MM.1S (cell line): ENCODE measurements at places on chromosomes 1 and 21.

- DNase-seq, result no peak
These were observed at the start of gene KRTAP10-6 for GRCh38 chr21:44592446-44593311. Gene KRTAP10-6 (minus strand): TSS chr21:44592505. CDS start chr21:44592484, 21 bp downstream.

DNA sequence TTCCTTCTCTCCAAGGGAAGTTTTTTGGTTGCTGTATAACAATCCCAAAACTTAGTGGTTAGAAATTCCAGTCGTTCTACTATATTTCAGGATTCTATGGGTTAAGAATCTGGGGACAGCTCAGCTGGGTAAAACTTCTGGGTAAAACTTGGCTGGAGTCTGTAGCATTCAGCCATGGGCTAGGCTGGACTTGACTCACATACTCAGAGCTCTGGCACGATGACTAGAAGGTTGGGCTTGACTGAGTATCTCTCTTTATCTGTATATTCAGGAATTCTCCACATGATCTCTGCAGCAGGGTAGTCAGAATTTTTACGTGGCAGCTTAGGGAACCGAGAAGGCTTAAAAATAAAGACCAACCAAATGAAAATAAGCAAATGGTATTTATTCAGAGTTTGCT lies 28.2 kb upstream of the HRNR start:
- no peak for DNase-seq

- no peak for DNase-seq
These were observed 17.0 kb downstream of the MKNK1 start for GRCh38 chr1:46587069-46587468.

- no peak for DNase-seq
These were observed 28.1 kb downstream of the ZSCAN20 start for GRCh38 chr1:33500547-33500946.

GRCh38 chr1:244445320-244446181 lies 6.2 kb downstream of the ADSS2 start:
- DNase-seq, result no peak

GRCh38 chr21:38170283-38170682 lies 86.5 kb upstream of the KCNJ15 start:
- peak; percentile 25 for DNase-seq

DNA sequence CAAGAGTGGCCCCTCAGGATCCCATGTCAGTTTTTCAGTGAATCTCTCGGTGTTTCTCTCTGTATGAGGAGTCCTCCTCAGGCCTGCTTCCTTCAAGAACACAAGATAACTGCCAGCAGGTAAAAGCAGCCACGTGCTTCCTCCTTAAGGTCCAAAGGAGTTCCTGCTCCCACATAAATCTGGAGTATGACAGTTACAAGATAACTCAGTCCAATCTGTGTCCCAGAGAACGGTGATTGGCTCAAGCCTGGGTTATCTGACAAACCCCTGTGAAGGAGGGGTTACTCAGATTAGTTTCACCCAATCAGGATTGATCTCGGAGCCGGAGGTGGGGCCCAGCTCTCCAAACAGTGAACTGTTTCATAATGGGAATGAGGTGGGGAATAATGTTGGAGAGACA lies 5.8 kb upstream of the ANKRD13C start:
- DNase-seq, result no peak

GRCh38 chr1:89903550-89903949 lies 82.7 kb downstream of the LRRC8D start:
- DNase-seq, result no peak

GRCh38 chr1:35037206-35037605 lies 5.5 kb upstream of the ZMYM6 start:
- no peak for DNase-seq

DNA sequence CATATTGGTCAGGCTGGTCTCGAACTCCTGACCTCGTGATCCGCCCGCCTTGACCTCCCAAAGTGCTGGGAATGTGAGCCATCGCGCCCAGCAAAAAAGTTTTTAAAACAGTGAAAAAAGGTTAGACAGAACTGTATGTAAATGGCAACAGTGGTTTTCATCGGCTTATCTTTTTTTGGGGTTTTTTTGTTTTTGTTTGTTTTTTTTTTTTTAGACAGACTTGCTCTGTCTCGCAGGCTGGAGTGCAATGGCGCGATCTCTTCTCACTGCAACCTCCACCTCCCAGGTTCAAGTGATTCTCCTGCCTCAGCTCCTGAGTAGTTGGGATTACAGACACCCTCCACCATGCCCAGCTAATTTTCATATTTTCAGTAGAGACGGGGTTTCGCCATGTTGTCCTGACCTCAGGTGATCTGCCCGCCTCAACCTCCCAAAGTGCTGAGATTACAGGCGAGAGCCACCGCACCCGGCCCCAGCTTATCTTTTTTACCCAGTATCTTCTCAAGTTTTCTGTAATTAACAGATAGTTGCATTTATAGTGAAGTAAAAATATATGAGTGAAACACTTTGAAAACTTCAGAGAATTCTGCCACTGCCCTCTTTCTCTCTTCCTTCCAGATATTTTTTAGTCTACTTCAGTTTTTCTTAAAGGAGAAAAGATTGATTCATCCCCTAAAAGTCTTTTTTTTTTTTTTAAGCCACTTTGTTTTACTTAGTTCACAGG lies 13.1 kb downstream of the TIMM17A start:
- DNase-seq, result no peak

DNA sequence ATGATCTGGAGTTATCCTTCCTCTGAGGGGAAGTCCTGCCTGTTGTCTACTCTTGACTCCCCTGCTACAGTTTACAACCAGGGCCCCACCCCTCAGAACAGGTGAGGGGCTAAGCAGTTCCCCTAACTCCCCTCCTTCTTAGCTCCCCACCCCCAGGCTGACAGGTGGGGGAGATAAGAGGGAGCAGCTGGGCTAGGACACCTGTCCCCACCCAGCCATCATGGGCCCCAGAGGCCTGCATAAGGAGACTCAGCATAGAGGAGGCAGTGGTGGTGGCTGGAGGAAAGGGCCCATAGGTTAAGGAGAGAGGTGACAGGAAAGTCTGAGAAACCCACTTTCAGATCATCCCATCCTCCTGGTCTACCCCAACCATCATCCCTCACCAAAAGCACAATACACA lies 6.8 kb downstream of the MEF2D start:
- DNase-seq, result peak; percentile 24

GRCh38 chr1:190353538-190354101 lies 124.0 kb downstream of the BRINP3 start:
- DNase-seq, result no peak

DNA sequence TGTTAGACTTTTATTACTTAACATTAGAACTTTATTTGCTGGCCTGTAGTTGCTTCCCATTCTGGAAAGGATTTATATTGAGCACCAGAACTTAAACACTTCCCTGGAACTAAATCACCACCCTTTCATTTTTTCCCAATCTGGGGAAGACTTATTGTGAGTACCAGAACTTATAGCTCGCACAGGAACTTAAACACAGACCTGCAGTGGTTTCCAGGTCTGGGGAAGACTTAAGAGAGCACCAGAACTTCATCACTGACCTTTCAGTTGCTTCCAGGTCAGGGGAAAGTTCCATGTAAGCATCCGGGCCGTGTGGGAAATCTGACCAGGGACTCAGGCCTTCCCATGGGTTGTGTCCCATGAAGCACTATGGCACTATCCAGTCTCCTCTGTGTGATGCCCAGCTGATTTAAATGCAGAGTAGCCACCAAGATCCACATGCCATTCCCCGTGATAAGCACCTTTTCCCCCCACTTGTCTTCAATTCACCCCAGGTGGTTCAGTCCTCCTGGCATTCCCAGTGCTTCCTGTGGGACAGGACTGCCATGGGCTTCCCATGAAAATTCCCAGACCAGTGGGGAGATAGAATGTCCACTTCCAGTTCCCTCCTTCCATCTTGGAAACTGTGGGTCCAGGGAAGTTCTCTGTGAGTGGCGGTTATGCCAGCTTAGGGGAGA lies 48.9 kb downstream of the C4BPA start:
- DNase-seq, result no peak

DNA sequence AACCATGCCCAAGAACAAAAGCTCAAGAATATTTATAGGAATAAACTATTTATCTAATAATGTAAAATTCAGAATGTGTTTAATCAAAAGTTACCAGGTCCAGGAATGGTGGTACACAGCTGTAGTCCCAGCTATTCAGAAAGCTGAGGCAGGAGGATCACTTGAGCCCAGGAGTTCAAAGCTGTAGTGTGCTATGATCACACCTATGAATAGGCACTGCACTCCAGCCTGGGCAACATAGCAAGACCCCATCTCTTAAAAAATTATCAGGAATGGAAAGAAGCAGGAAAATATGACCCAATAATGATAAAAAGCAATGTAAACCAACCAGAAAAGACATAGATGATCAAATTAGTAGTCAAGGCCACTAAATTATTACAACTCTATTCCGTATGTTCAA lies 62.2 kb upstream of the DR1 start:
- no peak for DNase-seq

- no peak for DNase-seq
These were observed 17.8 kb downstream of the CASZ1 start for GRCh38 chr1:10778640-10779039.

GRCh38 chr1:156821801-156822200 lies 5.2 kb upstream of the SH2D2A start:
- DNase-seq, result no peak

GRCh38 chr1:235911876-235912275 lies 45.2 kb upstream of the LYST start:
- DNase-seq, result no peak

DNA sequence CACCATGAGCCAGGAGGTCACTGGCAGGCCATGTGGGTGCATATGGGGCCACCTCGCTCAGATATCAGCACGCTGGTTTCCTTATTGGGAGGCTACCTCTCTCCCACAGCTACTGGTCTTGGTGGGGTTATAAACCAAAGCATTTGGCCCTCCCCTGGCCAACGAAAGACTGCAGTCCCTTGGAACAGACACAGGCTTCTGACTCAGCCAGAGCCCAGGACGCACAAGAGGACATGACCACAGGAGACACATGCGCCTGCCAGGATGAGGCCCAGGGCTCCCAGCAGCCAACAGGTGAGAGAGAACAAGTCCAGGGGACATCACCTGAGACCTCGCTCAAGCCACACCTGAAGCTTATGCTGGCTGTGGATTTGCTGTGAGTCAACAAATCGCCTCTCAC lies 13.8 kb downstream of the NPHP4 start:
- DNase-seq, result no peak

GRCh38 chr1:61851849-61852669 lies 109.8 kb downstream of the PATJ start:
- DNase-seq, result peak; percentile 55

- DNase-seq, result no peak
These were observed 10.3 kb upstream of the CFAP126 start for GRCh38 chr1:161378014-161378413.

DNA sequence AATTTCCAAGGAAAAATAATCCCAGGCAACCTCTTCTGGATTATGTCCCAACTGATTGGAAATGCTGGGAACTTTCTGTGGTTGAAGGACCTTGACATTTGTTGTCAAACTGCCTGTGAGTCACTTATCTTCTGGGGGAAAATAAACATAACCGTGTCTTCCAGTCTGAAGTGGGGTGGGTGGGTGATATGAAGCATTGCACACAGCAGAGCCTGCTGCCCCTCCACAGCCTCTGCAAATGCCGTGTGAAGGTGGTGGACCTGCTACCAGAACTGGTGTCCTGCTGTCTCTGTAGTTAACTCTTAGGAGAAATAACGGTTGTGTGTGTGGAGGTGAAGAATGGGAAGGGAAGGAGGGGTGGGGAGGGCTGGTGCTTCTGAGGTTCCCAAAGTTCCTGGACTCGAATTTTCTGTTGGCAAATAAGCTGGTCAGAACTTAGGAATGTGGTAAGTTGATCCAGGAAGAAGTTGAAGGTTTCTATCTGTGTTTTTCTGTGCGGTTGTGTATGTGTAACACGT lies 23.2 kb downstream of the GALNT2 start:
- DNase-seq, result no peak

DNA sequence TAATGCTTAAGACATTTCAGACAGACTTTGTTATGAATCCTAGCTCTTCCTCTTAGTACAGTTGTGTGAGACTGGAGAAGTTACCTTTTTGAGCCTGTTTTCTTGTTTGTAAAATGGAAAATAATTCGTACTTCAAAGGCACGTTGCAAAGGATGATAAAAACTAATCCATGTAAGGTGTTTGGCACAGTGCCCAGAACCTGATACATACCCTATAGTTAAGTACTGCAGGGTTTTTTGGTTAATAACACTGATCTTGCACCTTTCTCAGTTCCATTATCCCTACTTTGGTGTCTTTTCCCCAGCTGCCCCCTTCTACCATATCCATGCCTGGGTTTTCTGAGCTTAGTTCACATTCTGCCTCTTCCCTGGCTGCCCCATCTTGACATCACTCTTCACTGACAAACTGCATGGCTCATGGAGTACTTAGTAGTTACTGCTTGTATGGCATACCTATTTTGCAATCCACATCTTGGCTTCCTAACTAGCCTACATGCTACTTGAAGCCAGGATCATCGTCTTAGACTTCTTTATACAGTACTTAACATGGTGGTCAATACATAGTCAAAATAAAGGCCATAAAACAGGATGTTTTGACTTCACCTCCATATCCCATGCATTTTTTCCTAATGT lies 10.1 kb downstream of the CCDC185 start:
- DNase-seq, result no peak

- no peak for DNase-seq
These were observed 12.6 kb upstream of the RHBG start for GRCh38 chr1:156356262-156356874.

DNA sequence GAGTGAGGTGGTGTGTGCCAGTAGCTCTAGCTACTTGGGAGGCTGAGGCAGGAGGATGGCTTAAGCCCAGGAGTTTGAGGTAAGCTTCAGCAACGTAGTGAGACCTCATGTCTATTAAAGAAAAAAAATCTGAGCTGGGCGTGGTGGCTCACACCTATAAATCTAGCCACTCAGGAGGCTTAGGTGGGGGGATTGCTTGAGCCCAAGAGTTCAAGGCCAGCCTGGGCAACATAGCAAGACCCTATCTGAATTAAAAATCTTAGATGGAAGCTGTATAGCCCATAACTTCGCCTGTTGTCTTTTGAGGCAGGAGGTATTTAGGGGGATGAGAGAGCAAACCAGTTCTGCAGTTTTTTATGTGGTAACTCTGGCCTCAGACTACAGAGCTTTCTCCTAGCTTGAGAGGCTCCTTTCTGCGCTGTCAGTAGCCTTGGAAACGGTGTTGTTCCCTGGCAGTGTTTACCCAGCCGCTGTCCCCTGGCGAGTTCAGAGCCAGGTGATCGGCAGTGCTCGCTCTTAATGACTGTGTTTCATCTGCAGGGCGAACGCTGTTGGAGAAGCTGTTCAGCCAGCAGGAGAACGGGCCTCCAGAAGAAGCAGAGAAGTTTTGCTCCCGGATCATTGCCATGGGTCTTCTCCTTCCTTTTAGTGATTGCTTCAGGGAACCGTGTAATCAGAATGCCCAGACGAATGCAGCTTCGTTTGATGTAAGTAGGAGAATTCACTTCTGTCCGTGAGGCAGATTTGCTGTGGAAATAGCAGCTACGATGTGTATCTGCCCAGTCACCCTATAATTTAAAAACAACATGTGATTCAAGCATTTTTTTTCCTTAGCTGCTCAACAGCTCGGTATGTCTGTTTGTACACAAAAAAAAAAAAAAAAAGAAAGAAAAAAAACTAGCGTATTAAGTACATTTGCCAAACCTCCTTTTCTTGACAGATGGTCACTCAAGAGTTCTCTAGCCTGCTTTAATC lies 31.2 kb downstream of the FMN2 start:
- no peak for DNase-seq

GRCh38 chr1:199265319-199265718 lies 626.5 kb downstream of the PTPRC start:
- no peak for DNase-seq
